GM12878 (cell line): ENCODE measurements at places on chromosomes 7 and 10.

DNA sequence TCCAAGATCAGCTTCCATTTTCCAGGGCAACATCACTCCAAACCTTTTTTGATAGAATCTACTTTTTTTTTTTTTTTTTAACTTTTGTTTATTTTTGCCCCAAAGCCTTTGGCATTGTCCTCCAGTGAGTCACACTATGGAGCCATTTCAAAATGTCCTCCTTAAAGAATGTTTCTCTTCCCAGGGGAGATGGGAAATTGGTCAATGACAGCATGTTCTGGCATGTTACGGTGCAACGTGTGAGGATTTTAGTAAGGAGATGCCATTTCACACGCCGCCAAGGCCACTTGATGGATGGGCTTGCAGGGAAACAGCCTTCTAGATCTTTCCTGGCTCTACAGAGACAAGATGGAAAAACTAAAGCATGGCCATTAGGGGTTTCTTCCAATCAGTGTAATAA lies 30.7 kb upstream of the TRIL start:
- DNase-seq, result no peak

- DNase-seq, result no peak
Measured at GRCh38 chr10:1472178-1472958, 265.0 kb downstream of the ADARB2 start.

DNA sequence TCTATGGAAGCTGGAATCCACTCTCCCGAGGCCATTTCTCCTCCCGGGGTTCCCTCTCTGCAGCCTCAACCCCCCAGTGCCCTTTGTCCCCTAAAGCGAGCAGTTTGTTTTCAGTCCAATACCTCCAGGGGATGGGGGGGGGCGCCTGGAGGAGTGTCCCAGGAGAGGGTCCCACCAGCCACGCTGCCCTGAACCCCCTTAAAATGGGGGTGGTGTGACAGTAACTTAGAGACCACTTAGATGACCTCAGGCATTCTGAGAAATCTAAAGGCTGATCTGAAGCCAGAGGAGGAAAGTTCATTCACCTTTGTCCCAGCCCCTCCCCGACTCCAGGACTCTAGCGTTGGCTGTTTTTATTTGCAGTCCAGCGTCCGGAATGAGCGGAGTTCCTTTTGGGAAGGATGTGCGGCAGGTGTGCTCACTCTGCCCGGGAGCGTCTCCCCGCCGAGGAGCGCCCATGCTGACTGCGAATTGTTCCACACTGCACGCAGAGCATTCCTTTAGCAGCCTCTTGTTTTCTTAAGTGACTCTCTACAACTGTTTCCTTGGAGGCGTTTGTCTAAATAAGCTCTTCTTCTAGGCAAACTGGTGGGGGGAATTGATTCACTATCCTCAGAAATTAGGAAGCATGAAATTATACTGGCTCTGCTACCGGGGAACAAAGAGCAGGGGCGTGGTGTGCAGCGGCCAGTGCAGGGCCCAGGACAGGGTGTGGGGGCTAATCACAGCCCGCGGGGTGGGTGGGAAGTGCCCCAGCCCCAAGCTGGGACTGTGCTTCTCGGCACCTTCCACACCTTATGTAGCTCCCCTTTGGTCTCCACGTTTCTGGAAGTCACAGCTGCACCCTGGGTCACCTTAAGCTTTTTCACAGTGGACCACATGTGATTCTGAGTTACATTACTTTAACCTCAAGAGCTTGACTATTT lies 46.3 kb downstream of the SYPL1 start:
- no peak for DNase-seq

- DNase-seq, result peak; percentile 37
Measured at GRCh38 chr10:107653832-107654287, 489.4 kb upstream of the SORCS1 start.

- no peak for DNase-seq
Measured at GRCh38 chr10:124697837-124698544, 46.2 kb downstream of the FAM53B start.

GRCh38 chr7:27130540-27131389 lies at the start of gene HOXA4:
TSS of gene HOXA4 (minus strand) at chr7:27130757. CDS start at chr7:27130733, 24 bp downstream.
- no peak for DNase-seq

DNA sequence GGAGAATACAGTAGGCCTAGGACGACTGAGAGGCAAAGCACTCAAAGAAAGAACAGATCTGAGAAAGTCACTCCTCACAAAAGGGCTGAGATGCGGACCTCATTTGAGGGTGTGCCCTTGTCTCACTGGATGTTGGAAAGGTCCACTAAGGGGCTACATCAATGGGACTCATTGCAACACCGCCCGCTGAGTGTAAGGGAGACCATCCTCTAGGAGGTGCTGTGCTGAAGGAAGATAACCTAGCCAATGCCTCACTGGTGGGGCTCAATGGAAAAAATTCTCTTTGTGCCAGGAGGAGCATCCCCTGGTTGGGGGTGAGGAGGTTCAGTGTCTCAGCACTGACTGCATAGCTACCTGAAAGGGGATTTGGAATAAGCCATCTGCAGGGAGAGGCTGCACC lies 758.7 kb upstream of the CELF2 start:
- DNase-seq, result no peak

DNA sequence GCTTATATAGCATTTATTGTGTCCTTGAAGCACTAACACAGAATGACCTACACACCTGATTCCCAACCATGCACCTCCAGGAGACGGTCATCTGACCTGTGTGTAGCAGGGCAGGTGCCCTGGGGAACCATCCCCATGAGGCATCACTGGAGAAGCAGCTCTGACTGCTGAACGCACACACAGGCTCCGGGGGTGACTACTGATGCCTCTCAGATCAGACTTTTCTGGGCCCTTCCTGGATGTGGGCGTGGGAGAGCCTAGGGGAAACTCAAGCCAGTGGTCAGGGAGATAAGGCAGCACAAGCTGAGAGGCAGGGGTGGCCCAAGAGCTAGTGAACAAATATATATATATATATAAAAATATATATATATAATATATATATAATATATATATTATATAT lies 37.6 kb downstream of the CPXM2 start:
- DNase-seq, result no peak

DNA sequence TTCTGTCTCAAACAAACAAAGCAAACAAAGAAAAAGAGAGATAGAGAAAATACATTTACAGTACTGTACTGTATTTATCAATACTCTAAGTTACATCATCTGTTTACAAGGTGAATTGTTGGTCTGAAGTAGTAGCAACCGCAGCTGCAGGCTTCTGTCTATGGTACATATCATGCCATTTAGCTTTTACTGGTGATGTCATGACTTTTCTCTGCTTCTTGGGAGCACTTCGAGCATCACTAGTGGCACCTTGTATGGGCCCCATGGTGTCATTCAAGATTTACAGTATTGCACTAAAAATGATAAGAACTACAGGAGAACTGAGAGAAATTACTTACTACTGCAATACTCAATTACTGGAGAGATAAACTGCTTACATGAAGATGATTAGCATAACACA lies 826.9 kb downstream of the CNTNAP2 start:
- DNase-seq, result no peak
